ENCODE measurements at places on chromosomes 2 and 18.

GRCh38 chr2:224379986-224380385 is 21.9 kb downstream of the FAM124B start:
- no peak for DNase-seq

DNA sequence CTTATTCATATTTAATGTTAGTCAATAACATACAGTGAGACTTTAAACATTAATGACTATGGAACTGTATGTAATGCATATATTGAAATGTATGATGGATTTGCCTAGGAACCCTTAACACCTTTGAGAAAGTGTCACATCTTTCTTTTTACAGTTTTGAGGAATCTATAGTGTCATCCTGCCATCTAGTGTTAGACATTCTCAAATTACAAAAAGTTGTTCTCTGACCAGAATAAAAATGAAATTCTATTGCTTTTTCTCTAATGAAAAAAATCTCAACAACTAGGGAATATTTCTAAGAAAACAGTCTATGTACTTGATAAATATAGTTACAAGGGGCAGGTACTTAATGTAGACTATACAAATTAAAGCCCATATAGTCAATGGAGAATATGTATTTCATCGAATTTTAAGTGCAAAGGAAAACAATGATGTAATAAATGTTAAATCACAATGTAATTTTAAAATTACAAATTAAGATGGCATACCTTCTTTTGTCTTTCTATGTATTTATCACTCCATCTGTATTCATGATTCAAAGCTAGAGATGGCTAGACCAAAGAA is 5.1 kb upstream of the CALCRL start:
- DNase-seq = no peak

DNA sequence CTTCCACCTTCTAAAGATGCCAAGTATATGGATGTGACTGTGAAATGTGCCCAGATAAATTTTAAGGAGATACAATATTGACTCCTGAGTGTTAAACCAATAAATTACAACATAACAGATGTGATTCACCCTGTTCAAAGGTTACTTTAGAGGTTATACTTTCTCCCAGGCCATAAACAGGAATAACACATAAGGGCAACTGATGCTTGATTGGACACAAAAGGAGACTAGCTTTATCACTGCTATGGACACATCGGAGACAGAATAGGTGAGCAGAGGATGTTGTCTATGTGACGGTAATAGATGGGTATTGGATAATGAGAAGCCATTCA is 31.9 kb upstream of the SLC25A52 start:
- DNase-seq = no peak

DNA sequence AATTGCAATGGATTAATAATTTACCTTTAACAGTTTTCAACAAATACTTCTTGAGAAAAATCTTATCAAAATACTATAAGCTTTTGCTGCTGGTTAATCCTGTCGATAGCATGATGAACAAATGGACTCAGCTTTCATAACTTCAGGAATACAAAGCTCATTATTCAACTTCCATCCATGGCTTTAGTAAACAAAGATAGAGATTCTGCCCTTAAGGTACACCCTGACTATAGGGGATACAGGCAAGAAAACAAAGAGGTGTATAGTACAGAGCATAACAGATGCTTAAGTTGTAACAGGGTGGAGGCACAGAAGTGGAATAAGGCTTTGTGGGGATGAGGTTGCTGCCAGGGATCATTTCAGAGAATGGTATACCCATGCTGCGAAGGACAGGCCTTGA is 272.5 kb upstream of the STON1 start:
- DNase-seq = no peak

DNA sequence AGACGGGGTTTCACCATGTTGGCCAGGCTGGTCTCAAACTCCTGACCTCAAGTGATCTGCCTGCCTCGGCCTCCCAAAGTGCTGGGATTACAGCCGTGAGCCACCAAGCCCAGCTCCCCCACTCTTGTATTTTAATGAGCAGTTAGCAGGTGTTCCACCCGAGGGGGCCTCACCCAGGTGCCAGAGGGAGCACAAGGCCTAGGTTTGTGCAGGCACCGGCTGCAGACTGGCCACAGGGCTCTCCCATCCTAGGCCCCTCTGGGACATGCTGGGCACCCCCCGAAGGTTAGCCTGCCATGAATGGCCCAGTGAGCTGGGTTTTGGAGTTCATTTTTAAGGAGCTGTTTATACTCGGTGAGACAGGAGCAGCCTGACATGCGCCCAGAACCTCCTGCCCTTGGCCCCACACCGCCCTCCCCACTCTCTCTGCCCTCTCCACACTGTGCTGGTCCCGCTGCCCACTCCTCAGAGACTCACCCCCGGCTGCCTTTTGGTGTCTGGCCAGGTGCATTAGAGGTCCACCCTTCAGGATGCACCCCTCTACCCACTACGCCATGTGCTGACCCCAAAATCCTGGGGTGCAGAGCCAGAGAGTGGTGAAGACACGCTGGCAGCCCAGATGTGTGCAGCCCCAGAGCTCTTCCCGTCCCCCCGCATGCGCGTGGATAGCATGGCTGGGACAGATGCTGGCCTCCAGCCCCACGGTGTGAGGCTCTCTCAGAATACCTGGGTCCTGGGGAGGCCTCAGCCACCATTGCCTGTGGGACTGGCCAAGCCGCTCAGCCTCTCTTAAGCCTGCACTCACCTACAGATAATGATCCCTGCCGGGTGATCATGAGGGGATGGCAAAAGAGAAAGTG is 11.2 kb upstream of the KLF11 start:
- no peak for DNase-seq

- no peak for DNase-seq
Observed at GRCh38 chr18:28332071-28332470, 155.1 kb upstream of the CDH2 start.

- DNase-seq = no peak
Observed at GRCh38 chr18:79193826-79194225, 124.6 kb downstream of the ATP9B start.

DNA sequence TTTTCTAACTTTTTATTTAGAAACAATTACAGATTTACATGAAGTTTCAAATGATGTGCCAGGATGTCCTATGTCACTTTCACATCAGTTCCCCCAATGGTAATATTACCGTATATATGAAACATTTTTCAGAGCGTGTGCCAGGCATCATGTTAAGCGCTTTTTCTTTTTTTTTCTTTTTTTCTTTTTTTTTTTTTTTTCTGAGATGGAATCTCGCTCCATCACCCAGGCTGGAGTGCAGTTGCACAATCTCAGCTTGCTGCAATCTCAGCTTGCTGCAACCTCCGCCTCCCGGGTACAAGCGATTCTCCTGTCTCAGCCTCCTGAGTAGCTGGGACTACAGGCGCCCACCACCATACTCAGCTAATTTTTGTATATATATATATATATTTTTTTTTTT is 5.6 kb upstream of the PPP4R1 start:
- DNase-seq = no peak

- no peak for DNase-seq
Observed at GRCh38 chr2:208062113-208062512, 36.8 kb upstream of the PLEKHM3 start.

DNA sequence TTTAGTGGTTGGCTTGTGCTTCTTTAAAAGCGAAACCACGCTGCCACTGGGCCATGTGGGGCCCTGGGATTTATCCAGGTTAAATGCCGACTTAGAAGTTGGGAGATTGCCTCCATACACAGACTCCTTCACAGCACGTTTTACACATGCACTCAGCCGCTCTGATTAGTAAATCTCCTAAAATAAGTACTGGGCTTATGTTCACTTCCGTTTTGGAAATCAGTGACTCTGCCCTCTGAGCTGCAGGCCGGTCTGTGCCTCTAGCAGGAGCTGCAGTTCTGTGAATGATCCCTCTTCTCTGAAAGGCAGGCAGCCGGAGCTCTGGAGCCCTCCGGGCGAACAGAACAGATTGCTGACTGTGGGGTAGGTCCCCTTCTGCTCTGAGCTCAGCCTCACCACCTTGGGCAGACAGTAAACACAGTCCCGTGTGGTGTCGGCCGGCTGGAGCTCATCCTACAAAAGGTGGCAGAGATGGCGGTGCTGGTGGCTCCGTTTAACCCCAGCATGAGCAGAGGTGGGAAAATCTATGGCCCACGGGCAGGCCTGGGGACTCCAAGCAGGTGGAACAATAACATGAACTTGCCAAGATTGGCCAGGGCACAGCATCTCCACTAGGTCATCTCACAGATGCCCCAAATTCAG is 9.8 kb upstream of the RAB17 start:
- DNase-seq = no peak

GRCh38 chr2:79670198-79670597 is 157.3 kb downstream of the CTNNA2 start:
- DNase-seq = no peak

- DNase-seq = no peak
Observed at GRCh38 chr2:60771508-60771907, 15.4 kb downstream of the PAPOLG start.

DNA sequence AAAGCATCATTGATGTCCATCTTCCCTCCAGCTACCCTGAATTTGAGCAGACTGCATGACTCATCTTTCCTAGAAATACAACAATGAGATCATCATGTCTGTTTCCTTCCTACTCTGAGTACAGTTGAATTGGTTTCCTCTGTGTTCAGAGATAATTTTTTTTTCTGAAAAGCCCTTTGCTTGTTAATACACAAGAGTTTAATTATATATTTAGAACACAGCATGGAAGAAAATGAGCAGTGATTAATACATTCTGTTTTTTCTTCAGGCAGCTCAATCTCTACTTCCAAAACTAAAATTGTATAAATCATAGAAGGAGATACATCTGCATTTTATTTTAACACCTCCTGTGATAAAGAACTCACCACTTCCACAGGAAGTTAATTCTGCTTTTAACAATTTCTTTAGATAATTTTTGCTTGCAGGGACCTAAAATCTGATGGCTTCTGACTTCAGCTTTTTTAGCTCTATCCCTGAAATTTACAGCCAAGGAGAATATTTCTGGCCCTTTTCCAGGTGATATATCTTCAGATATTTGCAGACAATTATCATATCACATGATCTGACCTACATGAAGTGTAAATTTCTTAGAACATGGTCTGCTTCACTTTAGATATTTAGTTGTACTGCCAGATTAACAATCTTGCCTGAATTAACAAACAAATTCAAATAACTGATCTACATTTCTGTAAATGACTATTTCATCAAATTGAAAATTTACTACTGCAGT is 249.0 kb downstream of the TRIB2 start:
- no peak for DNase-seq

DNA sequence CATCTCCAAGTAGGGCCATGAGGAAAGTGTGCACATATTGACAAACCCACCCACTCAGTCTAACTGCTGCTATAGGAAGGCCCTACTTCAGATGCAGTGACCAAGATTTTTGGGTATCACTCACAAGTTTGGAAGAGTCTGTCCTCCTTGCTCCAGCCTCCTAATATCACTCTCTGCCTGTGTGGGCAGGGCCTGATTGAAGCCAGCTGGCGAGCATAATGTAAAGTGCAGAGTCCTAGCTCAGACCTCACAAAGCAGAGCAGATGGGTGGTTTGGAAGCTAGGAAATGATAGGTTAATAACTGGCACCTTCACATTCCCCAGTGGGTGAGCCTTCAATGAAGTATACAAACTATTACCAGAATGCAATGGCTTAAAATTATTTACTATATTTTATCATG is 11.2 kb upstream of the SULT1C3 start:
- DNase-seq = no peak

DNA sequence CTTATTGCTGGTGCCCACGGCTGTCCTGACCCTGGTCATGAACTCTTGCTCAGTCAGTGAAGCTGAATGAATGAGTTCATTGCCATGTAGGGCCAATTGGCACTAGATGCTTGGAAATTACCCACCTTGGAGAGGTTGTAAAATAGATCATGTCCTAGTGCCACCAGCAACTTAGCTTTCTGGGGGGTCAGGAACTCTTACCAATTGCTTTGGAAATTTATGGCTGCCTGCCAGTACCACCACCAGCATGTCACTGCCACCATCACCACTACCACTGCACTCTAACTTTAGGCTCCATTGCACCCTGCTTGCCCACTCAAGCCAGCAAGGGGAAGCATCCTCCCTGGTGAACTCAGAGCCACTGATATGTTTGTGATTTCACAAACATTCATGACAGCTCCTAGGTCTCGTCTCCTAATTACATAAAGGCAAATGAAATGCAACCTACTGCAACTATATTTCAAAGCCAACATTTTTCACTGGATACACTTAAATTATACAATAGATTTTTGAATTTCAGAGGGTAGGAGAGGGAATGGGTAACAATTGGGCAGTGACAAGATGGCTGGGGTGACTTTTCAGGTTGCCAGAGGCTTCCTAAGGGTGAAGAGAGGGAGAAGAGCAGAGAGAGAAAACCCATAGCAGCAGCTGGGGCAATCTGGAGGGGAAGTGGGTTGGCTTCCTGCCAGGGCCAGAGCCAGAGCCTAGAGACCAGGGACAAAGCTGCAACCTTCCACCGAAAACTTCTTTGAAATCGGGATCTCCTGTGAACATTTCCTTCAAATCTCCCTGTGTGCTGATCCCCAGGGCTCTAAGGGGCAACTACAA is 3.5 kb upstream of the EMILIN1 start:
- peak; percentile 39 for DNase-seq

DNA sequence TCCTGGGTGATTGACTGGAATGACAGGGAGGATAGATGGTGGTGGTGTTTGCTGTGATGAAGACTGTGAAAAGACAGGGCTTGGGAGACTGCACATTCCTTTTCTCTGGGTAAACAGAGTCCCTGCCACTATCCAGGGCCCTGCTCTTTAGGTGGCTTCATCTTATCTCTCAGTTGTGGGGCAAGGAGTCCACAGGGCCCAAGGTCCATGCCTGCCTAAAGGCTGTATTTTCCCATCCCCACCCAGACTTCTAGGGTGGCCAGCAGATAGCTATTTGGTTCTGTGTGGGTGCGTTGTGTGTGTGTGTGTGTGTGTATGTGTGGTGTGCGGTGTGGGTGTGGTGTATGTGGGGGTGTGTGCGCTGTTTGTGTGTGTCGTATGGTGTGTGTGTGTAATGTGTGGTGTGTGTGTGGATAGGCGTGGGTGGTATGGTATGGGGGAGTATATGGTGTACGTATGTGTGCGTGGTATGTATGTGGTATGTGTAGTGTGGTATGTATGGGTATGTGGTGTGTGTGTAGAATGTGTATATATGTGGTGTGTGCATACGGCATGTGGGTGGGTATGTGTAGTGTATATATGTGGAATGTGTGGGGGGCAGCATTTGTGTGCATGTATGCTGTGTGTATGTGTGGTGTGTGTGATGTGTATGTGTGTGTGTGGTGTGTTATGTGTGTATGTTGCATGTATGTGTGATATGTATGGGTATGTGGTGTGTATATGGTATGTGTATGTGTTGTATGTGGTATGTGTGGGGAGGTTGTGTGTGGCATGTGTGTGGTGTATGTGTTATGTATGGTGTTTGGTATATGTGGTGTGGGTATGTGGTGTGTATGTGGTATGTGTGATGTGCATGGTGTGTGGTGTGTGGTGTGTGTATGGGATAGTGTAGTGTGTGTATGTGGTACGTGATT is 10.5 kb upstream of the XRCC5 start:
- DNase-seq = no peak

Measured in stimulated activated CD4-positive, alpha-beta T cell treated with anti-CD3 and anti-CD28 coated beads, Interleukin-4, amount 100 ng/mL, for 4 hours (primary cell).